SW 1271 (cell line): ENCODE measurements at places on chromosomes 5 and 9.

- DNase-seq = no peak
These were observed 259.7 kb upstream of the ANKRD55 start for GRCh38 chr5:56492812-56493211.

DNA sequence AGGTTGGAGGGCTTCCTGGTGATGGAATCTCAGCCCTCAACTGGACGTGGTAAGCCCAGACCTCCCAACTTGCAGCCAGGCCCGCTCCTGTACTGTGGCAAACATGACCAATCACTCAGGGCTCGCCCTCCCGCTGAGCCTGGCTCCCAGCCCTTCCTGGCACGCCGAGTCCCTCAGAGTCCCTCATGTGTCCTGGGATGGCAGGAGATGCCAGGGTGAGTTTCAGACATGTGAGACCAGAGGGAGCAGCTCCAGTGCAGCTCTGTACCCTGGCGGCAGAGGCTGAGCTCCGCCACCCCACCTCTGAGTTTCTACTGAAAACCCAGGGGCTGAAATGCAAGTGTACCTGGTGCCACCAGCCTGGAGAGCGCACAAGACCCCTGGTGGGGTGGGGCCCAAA lies 42.0 kb upstream of the RXRA start:
- DNase-seq = no peak

DNA sequence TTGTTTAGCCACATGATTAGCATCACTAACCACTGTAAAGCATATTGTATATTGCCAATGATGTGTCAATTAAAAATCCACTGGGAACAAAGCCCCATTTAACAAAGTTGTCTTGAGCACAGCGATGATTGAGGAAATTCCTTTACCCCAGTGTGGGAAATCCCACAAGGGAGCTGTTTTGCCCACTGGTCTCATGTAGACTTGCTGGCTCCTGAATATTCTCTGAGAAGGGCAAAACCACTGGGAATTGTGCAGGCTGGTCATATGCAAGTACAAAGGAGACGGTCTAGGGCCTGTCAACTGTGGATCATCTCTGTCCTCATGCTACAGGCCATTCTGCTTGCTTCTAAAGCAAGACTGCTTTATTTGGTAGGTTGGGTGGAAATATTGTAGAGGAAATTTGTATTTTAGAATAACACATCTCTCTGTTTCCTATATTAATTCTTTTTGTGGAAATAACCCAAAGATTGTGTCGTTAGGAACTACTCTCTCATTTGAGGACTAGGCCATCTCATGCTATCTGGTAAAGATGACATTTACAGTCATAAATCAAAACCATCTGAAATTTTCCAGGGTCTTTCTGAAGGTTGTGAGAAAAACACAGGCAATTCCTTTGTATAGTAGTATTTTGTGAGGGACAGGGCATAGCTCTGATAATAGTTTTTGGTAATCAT lies 60.2 kb downstream of the PARP8 start:
- no peak for DNase-seq

- DNase-seq = no peak
These were observed 4.7 kb downstream of the GNAQ start for GRCh38 chr9:78026947-78027346.

DNA sequence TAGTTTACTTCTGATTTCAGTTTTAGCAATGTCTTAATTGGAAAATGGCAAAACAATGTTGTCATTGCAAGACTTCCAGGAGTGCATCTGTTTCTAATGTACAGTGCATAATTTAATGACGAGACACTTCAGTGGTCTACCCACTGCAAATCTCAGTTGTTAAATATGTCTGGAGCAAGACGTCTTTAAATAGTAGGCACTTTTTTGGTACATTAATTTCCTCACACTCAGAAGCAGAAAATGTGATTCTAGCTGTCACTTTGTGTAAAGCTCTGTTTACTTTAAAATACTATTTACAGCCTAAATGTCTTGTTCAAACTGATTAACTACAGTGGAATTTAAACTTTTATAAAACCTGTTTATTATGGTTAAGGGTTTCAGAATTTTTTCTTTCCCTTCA lies 815.5 kb downstream of the TLE1 start:
- DNase-seq = no peak

DNA sequence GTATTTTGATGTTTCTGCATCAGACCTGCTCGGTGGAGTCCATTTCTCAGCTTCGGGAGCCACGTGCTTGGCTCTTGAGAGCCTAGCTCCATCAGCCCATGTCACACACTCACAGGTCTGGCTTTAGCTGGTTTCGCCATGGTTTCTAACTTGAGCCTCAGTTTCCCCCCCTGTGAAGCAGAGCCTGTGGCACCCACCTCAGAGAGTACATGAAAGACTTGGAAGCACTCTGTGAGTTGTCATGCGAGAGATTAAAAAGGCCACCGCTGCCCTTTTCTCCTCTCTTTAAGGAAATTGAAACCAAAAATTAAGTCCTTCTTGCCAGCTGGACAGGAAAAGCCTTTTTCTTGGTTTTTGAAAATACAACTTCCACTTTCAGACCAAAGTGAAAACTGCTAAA lies 8.8 kb downstream of the TENT4A start:
- DNase-seq = no peak

GRCh38 chr9:33209394-33209793 lies 30.6 kb upstream of the SPINK4 start:
- no peak for DNase-seq

GRCh38 chr5:142825378-142826089 lies 55.4 kb downstream of the ARHGAP26 start:
- no peak for DNase-seq

- DNase-seq = no peak
These were observed 106.9 kb downstream of the TTC39B start for GRCh38 chr9:15200111-15200510.

- no peak for DNase-seq
These were observed 786.5 kb downstream of the TAF11L14 start for GRCh38 chr5:18420711-18421110.

DNA sequence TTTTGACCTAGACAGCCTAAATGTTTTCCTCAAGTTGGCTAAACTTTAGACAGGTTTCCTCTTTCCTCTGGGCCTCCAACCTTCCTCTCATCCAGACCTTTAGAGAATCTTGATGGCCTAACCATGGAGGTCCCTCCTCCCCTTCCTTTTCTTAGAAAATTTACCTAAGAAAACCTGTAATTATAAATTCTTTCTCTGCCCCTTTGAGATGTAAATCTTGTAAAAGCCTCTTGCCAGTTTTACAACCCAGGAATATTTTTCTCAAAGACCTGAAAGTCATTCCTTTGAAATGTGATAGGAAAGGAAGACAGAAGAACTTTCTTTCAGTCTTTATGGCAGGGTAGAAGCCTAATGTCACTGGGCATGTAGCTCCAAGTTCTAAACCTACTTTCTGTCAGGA lies 1752.6 kb upstream of the C9orf72 start:
- DNase-seq = no peak

- DNase-seq = no peak
These were observed 1.6 kb downstream of the NTNG2 start for GRCh38 chr9:132163457-132163875.

- DNase-seq = no peak
These were observed 2.3 kb downstream of the ANXA2R start for GRCh38 chr5:43037636-43038495.

DNA sequence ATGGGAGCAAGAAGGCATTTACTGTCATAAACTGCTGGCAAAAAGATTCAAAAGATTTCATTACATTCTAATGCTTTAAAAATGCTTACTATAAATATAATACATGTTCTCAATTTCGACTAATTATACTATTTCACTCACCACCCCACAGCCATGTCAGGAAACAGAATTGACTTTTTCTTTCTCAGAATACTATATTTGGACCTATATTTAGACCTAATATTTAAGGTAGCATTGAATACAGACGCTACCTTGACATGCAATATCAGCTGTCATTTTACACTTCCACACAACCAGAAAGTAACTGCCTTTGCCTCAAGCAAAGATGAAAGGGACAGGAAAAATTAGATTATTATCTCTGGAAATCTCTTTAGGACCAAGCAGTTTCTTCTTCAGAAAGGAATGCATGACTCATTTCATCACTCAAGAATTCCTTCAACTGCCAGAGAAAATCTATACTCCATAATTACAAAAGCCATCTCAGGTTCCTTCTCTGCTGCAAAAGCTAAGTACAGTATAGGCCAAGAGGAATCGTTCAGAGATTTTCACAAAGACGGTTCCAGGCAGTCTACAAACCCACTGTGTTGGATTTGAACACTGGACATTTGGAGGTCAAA lies 11.8 kb upstream of the UBE2QL1 start:
- DNase-seq = no peak

DNA sequence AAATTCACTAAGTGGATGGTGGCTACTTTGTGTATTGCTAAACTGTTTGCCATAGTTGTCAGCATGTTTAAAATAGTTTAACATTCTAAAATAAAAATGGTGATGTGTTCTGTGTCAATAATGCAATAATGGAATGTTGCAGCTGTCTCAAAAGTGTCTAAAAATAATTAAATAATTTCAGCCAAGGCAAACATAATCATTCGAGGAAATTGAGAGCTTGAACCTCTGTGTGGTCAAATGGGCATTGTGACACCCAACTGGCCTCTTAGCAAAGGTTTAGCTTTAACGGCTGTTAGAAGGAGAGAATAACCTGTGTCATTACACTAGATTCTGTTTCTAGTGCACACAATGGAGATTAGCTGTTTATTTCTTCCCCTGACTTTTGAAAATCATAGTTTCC lies 278.5 kb downstream of the TMEM167A start:
- no peak for DNase-seq

DNA sequence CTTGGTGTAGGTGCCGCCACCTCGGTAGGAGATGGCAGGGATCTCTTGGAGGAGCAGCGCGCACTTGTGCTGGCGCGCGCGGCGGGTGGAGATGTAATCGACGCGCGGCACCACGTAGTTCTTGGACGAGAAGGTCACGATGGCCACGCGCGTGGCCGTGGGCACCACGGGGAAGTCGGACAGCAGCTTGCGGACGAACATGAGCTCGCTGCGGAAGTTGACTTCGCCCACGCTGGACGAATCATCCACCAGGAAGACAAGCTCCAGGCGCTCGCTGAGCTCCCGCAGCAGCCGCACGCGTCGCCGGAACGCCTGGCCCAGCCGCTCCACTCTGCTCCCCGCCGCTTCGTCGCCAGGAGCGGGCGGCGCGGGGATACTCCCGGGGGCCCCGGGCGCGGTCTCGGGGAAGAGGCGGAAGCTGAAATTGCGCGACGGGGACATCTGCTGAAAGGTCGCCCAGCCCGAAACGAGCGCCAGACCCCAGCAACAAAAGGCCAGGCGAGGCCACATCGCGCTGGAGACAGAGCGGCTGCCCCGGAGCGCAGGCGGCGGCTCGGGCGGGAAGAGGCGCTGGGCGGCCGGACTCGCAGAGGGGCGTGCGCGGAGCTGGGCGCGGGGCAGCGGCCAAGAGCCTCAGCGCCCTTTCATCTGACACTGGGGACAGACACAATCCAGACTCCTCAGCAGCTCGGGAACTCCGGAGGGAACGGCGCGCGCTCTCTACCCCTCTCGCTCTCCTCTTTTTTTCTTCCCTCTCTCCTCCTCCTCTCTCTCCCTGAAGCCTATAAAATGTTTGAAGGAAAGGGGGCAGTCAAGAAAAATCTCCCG lies at the start of gene SVEP1:
TSS of gene SVEP1 (minus strand) at position 708 of the 828 bp plus-strand sequence. CDS start at position 510, 198 bp downstream.
- DNase-seq = no peak

GRCh38 chr5:149549461-149550267 lies 1.6 kb downstream of the CSNK1A1 start:
- peak; percentile 61 for DNase-seq

- DNase-seq = peak; percentile 48
These were observed 117.9 kb downstream of the ZSWIM6 start for GRCh38 chr5:61449804-61450492.

GRCh38 chr9:5778805-5779204 lies 54.1 kb downstream of the ERMP1 start:
- DNase-seq = no peak
